ENCODE measurements at places on chromosomes 16 and 17. TPM values are rescaled to one million over a fixed set of nuclear protein-coding genes. Genes with fewer than 3 reads are reported as not detected.

The TPSG1 gene
- 0.81 TPM for total RNA-seq

The PPL gene
- total RNA-seq = 22.9 TPM

The OR1A1 gene
- total RNA-seq = not detected

The CHD9NB gene
- 0.88 TPM for total RNA-seq

The LMF1 gene
- 38.4 TPM for total RNA-seq

The DNAH9 gene
- total RNA-seq = 0.18 TPM

The KCNJ18 gene
- total RNA-seq = not detected

GRCh38 chr17:12671906-12672305 lies 6.2 kb downstream of the MYOCD start:
- no peak for DNase-seq

- no peak for DNase-seq
Measured at GRCh38 chr16:9232102-9232770, 140.8 kb downstream of the HAPSTR1 start.

DNA sequence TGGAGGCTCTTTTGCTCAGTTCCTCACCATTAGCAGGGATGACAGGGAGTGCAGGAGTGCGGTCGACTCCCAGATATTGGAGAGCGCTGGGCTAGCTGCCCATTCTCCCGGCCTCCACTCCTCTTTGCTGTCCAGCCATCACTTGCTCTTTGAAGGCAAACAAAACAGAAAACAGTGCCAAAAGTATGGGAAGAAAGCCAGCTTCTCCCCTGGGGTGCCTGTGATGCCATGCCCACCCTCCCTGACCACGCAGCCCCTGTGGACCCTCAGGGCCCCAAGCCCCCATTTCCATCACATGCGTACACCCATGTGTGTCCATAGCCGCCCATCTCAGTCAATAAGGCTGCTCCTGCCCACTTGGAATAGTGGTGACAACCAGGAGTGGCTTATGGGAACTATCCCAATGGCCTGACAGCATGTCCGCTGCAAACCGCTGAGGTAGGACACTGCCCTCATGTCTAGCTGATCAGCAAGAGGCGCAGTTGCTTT lies 30.0 kb downstream of the MAPT start:
- DNase-seq = no peak

DNA sequence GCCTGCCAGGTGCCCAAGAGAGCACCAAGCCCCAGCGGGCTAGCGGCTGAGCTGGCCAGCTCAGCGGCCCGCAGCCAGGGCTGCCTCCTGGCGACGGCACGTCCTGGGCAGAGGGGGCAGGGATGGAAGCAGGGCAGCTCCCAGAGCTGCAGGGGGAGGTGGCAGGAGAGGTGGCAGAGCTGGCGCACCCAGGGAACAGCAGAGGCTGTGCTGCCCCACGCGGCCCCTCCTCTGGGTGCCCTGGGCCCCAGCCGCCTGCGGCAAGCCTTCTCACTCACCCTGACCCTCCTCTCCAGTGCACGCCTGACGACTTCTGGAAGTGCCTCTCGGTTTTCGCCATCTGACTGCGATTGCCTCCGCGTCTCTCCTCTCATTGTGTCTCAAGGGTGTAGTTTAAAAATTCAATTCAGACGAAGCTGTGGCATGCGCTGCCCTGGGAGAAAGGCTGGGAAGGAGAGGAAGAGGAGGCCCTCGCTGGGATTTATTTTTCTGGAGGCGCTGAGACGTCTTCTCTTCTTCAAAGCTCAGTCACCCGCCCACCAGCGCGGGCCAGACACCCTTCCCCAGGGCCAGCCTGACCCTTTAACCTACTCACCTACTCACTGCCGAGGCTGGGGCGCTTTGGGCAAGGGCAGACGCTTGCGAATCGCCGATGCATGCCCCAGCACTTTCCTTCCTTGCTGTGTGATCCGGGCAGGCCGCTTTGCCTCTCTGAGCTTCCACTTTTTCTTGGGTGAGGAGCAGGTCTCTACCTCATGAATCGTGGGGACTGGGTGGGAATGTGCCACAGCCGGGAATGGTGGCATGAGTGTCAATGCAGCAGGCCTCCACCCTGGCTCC lies 24.9 kb downstream of the GSE1 start:
- DNase-seq = no peak

GRCh38 chr17:77036841-77037381 lies 103.9 kb upstream of the SEC14L1 start:
- DNase-seq = peak; percentile 58

GRCh38 chr17:68085771-68086381 lies 50.3 kb downstream of the KPNA2 start:
- no peak for DNase-seq

DNA sequence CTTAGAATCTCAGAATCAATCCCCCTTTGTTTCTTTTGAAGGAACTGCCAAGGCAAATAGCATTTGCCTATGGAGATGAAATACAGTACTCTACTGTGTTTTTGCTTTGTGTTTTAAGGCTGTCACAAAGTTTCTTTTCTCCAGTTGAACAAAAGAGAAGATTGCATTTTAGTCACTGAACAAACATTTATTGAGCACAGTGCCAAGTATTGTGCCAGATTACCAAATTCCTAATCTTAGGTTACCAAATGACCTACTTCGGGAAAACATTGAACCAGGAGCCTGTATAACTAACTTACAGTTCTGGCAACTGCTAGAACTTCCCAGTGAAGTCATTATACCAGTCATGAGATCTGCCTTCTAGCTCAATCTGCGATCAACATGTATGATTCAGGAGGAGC lies 3.0 kb upstream of the UBB start:
- no peak for DNase-seq

- no peak for DNase-seq
Measured at GRCh38 chr17:79732254-79732653, 1.5 kb downstream of the ENPP7 start.

GRCh38 chr16:75266738-75267630 lies 15.6 kb upstream of the BCAR1 start:
- DNase-seq = no peak

- DNase-seq = no peak
Measured at GRCh38 chr17:79711715-79712305, 18.9 kb upstream of the ENPP7 start.

DNA sequence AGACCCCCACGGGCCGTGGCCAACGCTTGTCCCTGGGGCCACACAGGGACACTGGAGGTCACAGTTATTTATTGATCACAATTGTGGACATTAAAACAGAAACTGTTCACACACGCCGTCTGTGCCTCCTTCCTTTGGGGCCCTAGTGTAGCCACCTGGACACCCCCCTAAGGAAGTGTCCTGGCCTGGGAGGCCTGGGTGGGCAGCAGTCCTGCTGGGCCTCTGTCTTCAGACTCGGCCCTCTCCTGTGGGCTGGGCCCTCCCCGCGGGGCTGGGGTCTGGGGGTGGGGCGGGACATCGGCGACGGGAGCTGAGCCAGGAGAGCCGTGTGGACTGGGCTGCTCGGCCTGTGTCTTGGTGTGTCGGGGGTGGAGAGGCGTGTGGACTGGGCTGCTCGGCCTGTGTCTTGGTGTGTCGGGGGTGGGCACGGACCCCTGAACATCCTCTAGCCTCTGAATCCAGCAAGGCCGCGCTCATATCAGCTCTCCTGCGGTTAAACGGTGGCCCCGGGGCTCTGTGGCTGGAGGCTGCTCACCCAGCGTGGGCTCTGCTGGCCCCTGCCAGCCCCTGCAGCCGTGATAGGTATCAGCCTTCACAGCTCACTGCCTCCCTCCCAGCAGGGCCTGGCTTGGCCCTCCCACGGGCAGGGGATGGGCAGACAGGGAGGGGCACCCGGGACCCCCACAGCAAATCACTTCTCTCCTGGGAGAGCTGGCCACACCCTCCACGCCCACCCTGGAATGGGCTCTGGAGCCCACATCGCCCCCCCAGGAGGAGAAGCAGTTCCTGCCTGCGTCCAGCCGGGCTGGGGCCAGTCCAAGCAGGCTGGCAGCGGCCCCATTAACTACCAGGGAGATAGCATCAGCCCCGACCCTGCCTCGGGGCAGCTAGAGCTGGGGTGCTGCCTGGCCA lies 1.1 kb upstream of the NHLRC4 start:
- no peak for DNase-seq

DNA sequence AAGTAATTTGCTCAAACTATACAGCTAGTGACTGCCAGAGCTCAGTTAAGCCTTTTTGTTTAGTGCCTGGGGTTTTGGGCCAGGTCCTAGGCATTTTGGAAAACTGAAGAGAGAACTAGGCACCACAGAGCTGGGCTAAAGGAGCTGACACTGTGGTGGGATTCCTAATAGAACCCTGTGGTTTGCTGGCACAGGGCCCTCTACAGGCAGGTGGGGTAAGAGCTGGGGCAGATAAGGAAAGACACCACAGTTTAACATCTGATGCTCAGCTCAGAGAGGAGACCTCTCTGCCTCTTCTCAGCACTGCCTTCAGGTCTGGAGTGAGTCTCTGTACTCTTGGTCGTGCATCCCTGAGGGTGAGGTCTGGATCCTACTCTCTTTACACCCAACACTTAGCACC lies 121.2 kb downstream of the SNX11 start:
- DNase-seq = no peak

DNA sequence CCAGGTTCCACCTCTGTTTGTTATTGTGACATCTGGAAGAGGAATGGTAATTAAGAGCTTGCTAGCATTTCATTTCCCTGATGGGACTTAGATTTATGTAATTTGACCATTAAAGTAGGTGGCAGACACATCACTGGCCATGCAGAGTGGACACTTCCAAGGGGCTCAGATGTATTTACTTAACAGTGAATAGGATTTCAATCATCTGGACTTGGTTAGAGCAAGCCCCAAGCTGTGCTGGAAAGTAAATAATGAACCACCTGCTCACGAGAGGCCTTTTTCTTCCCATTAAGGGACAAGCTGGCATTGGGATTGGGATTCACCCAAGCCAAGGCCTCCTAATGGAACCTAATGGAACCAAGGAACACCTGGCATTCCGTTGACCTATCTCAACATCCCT lies 395.3 kb downstream of the HS3ST4 start:
- no peak for DNase-seq

DNA sequence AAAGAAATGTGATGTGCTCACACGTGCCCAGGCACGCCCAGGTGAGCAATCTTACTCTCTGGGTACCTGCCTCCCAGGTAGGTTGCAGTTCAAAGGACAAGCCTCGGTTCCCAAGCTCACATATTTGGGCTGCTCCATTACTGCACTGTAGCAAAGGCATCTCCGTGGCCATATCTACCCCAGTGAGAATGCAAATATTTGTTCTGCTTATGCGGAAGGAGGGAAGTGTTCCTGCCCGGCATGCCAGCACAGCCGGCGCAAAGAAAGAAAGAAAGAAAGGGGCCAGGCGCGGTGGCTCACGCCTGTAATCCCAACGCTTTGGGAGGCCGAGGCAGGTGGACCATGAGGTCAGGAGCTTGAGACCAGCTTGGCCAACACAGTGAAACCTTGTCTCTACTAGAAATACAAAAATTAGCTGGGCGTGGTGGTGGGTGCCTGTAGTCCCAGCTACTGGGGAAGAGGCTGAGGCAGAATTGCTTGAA lies 30.7 kb downstream of the SLC43A2 start:
- no peak for DNase-seq

Data from aorta (tissue), 5 donors.